ENCODE measurements at places on chromosomes 1 and 21.

- no peak for DNase-seq
Measured at GRCh38 chr1:107776900-107777663, 187.9 kb downstream of the VAV3 start.

DNA sequence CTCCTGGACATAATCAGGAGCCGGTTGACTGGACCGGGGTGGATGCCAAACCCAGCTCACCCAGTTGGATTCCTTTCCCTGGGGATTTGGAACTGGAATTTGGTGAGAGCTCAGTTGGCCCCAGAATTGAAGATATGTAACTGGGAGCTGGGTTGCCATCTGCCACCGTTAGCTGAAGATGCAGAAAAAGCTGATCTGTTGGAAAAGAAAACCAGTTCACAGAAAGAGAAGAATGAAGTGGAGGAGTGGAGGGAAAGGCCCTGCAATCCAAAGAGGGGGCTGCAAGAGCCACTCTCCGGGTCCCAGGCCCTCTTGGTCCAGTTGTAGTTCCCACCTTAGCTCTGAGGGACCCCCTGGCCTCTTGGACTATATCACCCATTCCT, 16.0 kb downstream of the TEX35 start:
- DNase-seq, result no peak

DNA sequence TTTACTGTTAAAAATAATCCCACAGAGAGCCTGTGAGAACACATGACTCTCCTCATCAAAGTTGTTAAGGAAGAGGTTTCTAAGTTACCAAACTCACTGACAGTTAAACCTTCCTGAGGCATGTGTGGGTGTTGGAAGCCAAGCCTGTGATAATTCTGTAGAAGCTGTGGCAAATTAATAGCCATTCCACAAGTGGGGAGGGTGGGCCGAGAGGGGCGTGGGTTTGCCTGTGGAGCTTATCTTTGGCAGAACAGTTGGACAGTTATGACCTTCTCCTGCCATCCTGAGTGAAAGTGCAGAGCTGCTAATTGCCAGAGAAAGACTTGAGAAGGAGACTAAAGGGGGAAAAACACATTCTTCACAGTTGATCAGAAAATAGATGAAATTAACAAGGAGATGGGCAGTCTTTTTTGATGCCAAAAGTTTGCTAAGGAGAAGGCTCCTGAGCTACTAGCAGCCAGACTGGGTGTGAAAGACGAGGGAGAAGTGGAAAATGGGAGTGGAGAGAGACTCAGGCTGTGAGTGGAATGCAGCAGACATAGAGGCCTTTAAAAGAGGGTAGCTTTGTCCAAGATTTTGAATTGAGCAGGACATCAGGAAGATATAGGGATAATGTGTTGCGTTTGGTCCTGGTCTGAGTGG, 1.6 kb upstream of the PLA2G2C start:
- DNase-seq, result no peak

GRCh38 chr1:200969726-200970561, 53.6 kb downstream of the KIF21B start:
- no peak for DNase-seq

All from brain microvascular endothelial cell (primary cell).